Suppressor macrophage (primary cell): ENCODE measurements at places on chromosomes 6 and 20.

DNA sequence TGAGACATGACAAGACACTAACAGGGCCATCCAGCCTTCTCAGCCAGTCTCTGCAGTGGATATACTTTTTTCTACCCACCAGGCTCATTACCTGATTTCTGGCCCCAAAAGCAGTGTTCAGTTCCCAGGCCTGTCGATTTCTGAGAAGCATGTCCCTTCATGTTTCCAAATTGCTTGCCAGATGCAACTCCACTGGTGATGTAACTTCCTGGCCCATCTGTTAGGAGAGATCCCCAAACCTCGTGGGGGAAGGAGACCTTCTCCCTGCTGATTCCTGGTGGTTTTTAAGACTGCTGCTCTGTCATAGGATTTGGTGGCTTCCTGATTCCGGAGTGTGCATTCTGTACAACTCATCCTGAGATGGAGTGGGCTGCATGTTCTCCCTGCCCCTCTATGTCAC lies 31.6 kb upstream of the MRPS10 start:
- peak; percentile 52 for DNase-seq

DNA sequence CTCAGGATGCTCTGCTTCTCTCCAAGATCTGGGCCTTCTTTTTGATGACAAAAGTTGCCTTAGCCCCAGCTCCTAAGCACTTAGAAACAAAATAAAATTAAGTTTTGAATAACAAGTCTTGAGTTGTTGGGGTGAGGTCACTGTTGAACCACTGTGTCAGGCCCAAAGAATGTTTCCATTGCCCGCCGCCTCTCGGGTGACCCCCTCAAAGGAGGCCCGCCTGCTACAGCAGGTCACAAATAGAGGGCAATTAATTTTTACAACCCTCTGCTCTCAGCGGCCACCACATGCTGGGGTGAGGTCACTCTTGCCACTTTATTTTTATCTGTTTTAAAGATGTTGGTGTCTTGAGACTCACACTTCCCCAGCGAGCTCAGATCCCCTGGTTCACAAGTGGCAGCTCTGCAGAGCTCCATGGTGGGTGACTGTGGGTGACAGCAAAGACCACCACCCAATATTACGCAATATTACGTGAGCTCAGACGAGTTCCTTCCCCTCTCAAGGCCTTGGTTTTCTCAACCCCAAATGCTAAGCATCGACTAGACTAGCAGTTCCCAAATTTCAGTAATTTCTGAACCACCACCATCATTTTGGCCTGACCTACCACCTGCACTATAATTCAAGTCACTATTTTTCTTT lies 247.7 kb upstream of the PMEPA1 start:
- no peak for DNase-seq

- DNase-seq = no peak
Observed at GRCh38 chr20:61699495-61700374, 365.9 kb downstream of the TAF4 start.

GRCh38 chr6:75220357-75220756 lies 14.5 kb upstream of the COL12A1 start:
- DNase-seq = no peak

GRCh38 chr6:72350296-72350881 lies 271.5 kb upstream of the KCNQ5 start:
- DNase-seq = no peak

GRCh38 chr6:127381384-127381783 lies 38.0 kb upstream of the ECHDC1 start:
- DNase-seq = peak; percentile 37

GRCh38 chr6:99114769-99115406 lies 167.1 kb upstream of the FBXL4 start:
- no peak for DNase-seq

GRCh38 chr6:7247828-7248227 lies 65.2 kb downstream of the SSR1 start:
- no peak for DNase-seq

- DNase-seq = no peak
Observed at GRCh38 chr6:19865178-19865577, 28.0 kb downstream of the ID4 start.

GRCh38 chr6:53042112-53042511 lies 23.1 kb upstream of the FBXO9 start:
- DNase-seq = no peak

- no peak for DNase-seq
Observed at GRCh38 chr20:61969806-61970205, 95.9 kb downstream of the TAF4 start.

DNA sequence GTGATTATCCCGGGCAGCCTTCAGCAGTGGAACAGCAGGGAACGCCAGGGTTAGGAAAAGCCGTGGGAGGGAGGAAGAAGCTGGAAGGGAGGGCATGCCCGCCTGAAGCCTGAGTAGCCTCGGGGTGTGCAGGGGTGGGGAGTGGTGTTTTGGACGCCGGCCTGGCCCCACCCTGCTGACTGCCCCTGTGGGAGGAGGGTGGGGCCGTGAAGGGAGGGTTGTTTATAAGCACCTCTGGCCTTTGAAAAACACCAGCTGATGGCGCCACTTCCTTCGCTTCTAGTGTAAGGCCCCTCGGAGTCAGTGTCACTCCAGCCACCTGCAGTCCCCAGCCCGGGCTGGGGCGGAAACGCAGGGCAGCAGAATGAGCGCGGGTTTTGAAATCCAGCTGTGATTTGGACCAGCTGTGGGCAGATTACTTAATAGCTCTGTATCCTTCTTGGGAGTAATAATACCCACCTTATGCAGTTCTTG lies 52.8 kb upstream of the BMP6 start:
- DNase-seq = no peak

DNA sequence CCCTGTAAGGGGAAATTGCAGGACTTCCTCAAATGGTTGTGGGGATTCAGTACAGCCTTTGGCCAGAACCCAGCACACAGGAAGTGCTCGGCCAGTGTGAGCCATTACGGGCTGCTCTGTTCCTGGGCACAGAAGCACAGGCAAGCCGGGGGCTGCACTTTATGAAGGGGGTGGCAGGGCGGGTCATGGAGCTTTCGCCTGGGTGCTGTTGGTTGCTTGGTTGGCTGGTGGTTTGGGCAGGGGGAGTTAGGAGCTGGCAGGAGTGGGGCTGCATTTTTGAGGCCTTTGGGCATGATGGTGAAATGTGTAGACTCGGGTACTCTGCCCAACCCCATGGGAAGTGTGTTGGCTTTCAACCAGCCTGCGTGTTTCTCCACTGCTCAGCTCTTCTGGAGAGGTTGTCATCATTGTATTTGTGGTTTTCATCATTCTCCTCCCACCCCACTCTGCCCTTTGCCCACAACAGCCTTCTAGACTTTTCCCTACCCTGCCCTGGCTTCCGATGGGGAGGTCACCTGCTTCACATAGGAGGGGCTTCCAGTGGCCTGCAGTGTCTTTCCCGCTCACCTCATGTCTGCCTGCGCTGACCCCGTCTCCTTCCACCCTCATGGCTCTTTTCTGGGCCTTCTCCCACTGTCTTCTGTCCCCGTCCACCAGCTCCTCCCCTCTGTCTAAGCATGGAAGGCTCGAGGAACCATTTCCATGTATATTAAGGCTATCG lies 16.1 kb upstream of the RBM38 start:
- peak; percentile 92 for DNase-seq

DNA sequence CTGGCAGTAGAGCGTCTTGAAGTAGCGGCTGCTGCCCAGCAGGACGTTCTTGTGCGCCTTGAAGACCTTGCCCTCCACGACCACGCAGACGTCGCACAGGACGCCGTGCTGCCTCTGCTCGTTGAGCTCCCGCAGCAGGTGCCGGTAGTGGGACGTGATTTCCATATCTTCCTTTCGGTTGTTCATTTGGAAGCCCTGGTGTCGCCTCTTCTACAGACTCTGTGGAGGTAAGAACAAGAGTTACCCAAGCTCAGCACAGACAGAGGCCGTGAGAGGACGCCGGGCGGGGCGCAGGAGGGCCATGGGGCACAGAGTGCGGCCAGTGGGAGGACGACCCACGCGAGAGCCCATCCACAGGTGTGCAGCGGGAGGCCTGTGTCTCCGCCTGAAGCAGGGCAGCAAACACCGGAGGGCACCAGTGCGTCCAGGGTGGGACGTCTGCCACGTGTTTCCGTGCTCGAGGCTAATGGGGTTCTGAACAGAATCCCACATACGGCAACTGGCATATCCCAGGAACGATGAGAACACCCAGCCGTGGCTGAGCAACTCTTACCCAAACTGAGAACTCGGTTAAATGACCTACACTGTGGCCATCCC lies 40.4 kb downstream of the ZBTB46 start:
- DNase-seq = no peak

DNA sequence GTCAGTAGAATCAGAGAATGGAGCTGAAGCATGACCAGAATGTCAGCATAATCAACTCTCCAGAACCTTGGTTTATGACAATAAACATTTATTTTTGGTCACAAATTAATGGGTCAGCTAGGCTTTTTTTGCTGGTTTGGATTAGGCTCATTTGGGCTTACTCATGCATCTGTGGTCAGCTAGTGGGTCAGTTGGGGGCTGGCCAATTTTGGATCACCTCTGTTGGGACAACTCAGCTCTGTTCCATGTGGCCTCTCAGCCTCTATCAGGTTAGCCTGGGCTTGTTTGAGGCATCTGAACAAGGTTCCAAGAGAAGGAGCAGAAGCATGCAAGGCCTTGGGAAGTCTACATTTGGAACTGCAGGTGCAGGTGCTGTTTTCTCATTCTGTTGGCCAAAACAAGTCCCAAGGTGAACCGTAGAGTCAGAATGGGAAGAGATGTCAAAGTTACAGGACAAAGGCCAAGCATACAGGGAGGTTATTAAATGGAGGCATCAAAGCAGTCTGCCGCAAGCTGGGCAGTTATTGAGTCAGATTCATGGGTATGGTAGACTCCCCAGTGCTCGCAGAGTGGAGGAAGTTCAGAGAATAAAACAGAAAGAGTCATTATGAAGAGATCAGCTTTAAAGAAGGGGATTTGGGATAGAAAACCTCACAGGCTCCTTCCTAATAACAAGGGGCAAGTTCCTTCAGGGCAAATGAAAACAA lies 173.0 kb downstream of the PLCB4 start:
- no peak for DNase-seq

- DNase-seq = no peak
Observed at GRCh38 chr20:62475772-62476055, at the start of gene GATA5. TSS of gene GATA5 (minus strand) at chr20:62475995. CDS start at chr20:62475521, 474 bp downstream.
